ENCODE measurements at places on chromosomes 5 and 9.
A peak's percentile ranks its signal among the peaks of the same experiment; 100 is the strongest.

GRCh38 chr5:103435136-103435889 is 127.3 kb downstream of the NUDT12 start:
- no peak for DNase-seq

- DNase-seq = no peak
Observed at GRCh38 chr5:143806579-143806978, 5.4 kb upstream of the HMHB1 start.

- DNase-seq = no peak
Observed at GRCh38 chr5:51618234-51618633, 235.0 kb downstream of the ISL1 start.

DNA sequence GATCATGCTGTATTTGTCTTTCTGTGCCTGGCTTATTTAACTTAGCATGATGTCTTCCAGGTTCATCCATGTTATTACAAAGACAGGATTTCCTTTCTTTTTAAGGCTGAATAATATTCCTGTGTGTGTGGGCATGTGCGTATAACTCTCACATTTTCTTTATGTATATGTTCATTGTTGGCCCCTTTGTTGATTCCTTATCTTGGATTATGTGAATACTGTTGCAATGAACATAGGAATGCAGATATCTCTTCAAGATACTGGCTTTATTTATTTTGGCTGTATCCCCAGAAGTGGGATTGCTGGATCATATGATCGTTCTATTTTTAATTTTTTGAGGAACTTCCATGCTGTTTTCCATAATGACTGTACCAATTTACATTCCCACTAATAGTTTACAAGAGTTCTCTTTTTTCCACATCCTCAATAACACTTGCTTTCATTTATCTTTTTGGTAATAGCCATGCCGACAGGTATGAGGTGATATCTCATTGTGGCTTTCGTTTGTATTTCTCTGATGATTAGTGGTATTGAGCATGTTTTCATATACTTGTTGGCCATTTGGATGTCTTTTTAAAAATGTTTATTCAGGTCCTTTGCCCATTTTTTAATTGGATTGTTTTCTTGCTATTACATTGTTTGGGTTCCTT is 38.0 kb downstream of the CREBRF start:
- no peak for DNase-seq

DNA sequence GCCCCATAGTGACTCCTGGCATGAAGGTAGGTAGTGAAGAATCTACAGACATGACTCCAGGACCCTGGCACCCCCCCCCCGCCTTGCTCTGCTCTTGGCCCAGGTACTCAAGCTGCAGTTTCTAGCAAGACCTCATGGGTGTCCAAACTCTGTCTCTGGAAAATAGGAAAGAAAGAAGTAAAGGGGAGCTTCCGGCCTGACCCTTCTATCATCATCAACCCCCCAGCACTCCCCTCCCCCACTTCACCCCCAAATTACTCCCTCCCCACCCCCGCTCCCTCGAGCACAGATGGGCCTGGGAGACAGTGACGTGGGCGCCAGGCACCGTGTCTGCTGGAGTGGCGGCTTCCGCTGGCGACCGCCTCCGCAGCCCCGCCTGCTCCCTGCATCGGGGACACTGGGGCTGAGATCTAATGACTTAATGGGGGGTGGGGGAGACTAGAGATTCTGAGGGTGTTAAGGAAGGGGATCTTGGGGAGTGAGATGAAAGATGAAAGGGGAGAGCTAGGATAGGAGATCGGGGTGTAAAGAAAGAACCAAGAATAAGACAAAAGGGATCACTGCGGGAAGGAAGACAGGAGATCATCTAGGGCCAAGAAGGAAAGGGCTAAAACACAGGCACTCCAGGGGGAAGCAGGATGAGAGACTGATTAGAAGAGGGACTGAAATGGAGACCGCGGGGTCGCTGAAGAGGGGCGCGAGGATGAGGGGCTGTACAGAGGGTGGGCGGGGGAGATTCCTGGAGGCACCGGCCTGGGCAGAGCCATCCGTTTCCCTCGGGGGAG is 1.1 kb upstream of the DNAJB5 start:
- no peak for DNase-seq

DNA sequence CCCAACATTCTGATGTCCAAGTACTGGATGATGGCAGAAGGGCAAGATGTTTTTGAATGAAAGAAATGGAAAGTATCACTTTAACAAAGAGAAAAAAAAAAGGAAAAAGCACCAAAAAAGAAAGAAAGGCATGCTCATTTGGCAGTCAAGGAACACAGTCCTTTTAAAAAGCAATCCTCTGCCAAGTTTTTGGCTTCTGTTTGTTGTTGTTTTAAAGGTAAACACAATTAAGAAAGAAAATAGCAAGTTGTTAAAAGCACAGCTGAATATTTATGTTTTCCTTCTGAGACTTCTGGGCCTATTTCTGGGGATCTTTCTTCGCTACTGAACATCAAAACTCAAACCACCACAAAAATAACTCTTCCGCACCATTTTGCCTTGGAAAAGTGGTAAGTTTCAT is 162.1 kb downstream of the TRPM3 start:
- DNase-seq = no peak

DNA sequence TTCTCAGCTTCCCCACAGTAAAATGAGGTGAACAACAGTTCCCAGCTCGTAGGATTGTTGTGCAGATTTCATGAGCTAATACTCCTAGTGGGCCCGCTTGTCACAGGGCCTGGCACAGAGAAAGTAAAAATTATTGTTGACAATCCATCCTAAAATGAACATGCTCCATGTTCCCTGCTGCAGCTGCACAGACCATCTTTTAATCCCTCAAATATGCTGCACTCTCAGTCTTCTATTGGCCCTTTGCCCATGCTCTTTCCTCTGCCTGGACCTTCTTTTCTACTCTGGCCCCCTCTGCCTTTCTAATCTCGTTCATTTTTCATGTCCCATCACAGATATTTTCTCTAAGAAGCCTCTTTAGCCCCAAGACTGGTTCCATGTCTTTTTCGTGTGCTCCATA is 117.7 kb upstream of the NR3C1 start:
- DNase-seq = no peak

GRCh38 chr5:57219386-57219785 is 45.5 kb downstream of the GPBP1 start:
- no peak for DNase-seq

GRCh38 chr9:98944057-98944733 is 488 bp downstream of the COL15A1 start:
- DNase-seq = no peak

DNA sequence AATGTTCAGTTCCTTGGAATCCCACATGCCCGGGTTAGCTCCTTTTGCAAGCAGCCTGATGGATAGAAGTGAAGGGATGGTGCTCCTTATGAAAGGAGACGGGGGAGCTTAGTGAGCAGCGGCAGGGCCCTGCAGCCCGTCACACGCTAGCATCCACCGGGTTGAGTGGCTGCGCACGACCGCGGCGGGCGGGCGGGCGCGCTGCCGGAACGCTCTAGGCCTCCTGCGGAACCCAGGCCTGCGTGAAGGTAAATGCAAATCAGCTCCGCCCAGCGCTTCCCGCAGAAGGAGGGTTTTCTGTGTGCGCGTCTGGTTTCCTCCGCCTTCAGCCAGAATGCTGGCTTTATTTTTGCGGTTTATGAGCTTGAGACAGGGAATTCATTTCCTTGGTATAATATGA is 19.8 kb downstream of the IL12B start:
- DNase-seq = no peak

DNA sequence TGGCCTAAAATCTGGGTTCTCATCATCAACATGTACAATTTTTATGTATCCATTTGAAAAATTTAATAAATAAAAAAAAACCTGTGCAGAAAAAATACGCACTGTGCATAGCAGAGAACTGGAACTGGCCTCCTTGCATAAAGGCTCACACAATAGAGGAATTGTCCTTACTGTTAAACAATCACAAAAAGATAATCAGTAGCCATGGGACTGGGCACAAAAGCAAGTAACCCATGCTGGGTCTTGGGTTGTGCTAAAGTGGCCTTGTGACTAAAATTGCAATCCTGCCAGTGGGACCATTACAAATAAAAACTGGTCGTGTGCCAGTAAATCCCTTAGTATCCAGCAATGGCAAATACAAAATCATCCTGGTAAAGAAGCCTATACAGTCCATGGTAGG is 1646.6 kb downstream of the MAT2B start:
- no peak for DNase-seq

DNA sequence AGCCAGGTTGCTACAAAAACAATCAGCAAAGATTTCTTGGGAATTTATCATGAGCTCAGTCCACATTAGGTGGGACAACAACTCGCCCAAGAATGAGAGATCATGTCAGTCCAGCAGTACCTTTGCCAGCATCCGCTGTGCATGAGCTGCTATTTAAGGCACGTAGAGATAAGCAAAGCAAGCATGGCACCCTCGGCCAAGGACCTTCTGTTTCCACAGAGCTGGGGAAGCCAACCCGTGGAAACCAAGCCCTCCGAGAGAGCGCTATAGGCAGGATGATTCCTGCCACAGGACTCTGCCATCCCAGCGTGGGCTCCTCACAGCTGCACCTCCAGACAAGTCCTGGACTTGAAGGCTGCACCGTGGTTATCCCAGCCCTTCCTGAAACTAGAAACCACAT is 189.5 kb upstream of the PPP1R26 start:
- DNase-seq = no peak

GRCh38 chr5:35129921-35130485 is 82.3 kb upstream of the AGXT2 start:
- peak; percentile 16 for DNase-seq

DNA sequence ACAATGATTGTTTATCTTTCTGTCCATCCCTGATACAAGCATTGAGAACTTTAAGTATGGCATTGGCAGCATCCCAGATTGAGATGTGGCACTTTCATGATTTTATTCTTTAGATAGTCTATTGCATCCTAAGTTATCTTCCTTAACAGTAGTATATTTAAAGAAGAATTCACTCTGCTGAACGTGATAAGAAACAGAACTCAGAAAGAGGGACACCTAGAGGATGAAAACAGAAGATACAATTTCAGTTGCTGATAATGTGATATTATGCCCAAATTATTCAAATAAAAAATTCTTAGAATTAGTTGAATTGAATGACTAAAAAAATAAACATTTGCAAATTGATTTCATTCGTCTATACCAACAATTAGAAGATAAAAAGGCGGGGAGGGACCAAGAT is 218.1 kb upstream of the DMRTA1 start:
- DNase-seq = no peak

GRCh38 chr5:174311121-174311520 is 265.6 kb downstream of the NSG2 start:
- DNase-seq = no peak

DNA sequence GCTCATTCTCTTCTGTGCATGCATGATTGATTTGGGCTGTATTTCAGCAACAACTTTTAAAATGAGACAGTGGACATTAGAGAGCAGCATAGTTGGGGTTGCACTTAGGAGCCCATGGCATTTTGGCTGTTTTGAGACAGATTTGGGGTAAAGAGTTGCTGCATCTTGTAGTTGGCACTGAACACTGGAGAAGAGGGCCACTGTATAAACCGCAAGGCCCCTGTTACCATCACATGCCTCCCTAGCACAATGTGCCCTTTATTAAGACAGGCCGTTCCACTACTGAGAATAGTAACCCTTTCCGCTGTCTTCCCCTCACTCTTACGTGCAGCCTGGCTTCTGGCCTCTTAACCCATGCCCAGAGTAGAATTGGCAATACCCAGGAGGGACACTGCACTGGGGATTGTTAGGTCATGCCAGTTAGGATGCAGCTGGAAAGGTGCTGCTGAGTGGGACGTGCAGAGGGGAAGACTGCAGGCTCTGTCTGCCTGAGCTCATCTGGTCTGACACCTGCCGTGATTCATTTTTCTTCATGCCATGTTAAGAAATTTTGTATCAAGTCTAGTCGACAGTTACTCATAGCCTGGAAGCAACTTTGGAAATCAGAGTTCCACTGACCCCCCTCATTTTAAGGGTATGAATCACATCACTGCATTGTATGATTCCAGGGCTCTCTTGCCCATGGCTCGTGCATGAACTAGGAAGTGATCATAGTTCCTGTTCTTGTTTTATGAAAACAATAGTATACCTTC is 146.9 kb upstream of the DMRT1 start:
- no peak for DNase-seq

DNA sequence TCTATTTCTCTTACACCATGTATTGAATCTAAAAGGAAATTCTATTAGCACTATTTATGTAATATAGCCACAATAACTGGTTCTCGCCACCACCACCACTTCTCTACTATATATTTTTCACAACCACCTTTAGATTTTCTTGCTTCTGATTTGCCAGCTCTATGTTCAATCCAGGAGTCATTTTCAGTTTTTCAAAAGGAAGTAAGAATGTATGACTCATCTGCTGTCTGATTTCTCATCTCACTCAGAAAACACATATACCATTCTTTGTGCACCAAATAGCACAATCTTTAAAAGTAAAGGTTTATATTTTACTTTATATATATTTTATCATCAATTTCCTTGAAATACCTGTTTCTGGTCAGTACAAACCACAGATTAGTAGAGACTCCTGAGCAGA is 1127.5 kb downstream of the TAF11L14 start:
- no peak for DNase-seq

DNA sequence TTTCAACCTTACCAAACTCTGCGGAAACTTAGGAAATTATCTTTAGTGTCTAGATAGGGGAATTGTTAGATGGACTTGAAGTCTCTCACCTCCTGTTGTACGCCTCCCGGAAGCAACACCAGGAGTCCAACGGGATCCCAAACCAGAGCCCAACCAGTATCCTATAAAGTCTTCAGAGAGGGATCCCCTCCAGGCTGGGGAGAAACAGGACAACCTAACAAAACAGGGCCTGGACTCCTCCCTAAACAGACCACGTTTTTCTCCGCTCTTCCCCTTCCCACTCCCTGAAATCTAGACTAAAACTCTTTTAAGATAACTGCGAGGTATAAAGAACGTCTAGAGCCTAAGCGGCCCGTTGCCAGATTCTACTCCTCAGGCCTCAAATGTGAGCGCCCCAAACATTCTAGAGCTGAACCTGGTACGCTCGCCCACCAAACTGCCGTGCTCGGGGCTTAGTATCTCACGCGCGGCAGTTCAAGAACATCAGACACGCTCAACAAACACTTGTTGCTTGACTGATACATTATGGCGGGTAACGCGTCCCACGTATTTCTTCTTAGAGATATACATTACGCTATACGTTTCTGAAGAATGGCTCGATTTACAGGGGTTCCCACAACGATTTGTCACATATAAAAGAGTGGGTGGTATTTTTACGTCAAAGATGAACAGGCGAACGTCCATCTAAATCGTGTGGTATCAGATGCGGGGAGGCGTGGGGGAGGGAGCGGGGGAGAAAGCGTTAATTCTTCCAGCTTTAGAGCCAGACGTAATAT is 663 bp upstream of the SMIM27 start:
- DNase-seq = peak; percentile 32

GRCh38 chr5:173864126-173865050 is 23.8 kb upstream of the CPEB4 start:
- DNase-seq = no peak
